Naive thymus-derived CD4-positive, alpha-beta T cell (primary cell): ENCODE measurements at places on chromosomes 3 and 15.

GRCh38 chr3:120622870-120623726 lies 27.0 kb downstream of the NDUFB4 start:
- DNase-seq: no peak

DNA sequence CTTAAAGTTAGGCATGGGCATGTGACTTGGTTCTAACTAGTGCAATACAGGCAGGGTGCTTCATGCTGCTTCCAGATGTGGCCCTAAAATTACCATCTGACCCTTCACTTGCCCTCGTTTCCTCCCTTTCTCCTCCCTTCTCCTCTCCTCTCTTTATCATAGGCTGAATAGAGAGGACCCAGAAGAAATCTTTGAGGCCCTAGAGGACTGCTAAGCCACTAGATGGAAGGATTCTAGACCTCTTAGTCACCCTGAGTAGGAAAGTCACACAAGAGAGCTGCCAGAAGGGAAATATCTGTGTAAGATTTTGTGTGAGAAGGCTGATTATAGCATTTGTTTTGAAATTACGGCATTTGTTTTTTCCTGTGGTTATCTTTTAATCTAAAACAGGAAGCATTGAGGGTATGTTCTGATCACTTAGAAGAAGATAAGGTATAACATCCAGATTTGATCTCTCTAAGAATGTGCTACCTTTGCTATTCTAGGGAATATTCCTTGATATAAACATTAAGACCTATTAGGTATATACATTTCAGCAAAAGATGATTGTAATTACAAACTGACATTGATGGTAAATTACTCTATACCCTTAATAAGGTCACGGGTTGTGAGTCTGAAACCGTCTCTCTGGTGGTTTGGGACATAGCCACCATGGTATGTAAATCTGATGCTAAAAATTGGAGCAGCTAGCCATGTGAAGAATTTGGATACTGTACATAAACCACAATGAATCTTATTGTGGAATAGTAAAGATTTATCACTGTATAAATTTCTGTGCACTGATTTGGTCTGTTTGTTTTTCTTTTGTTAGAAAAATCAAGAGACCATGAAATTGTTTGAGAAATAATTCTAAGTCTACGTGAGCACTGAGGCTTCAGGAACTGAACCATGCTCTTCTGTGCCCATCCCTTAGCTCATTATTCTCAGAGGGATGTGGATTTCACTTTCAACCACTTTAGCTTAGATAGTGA lies 84.1 kb downstream of the TP63 start:
- DNase-seq: no peak

GRCh38 chr3:58325525-58325992 lies 7.1 kb upstream of the PXK start:
- DNase-seq: no peak

DNA sequence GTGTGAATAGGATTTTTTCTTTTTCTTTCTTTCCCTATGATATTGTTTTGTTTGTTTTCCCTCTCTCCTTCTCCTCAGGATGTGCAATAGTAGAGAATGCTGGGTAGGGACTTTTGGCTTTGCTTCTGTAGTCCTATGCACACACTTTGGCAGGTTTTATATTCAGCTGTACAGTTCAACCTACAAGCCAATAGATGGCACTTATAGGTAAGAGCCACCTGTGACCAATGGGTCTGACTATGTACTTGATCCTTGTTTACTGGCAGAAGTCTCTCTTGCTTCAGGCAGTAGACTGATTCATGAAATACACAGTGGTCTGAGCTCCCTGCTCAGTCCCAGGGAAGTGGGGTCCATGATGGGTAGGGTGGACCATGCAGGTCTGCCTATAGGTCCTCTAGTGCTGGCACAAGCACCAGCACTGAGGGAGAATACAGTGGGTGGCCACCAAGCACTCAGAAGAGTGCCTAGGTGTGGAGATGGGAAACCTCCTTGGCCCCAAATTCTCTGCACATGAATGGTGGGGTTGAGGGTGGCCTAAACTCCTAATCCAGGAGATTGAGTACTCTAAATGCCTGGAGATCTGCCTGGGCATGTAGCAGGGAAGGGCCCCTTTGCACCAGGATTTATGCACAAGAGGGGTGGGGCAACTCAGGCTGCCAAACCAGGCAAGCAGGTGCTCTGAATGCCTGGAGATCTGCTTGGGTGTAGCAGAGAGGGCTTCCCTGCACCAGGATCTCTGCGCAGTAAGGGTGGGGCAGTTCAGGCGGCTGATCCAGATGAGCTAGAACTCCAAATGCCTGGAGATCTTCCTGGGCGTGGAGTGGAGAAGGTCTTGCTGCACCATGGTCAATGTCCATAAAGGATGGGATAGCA lies 176.1 kb downstream of the DOCK3 start:
- DNase-seq: no peak

- peak; percentile 36 for DNase-seq
These were observed 2.9 kb upstream of the C15orf39 start for GRCh38 chr15:75198560-75199356.

DNA sequence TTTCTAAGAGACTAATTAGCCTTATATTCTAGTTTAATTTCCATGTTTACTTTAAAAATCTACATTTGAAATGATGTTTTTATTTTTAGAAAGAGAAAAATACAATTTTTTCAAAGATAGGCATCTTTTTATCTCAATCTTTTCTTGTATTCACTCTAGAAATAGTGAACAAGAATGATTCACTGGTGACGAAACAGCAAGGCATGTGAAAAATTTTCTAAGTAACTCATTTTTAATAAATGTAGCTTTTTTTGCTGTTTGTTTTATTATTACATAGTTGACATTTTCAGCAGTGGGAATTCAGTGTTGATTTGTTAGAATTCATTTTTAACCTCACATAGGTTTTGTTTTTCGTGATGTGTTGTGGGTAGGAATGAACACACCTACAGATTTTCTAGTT lies 1226.4 kb downstream of the NSUN3 start:
- no peak for DNase-seq

DNA sequence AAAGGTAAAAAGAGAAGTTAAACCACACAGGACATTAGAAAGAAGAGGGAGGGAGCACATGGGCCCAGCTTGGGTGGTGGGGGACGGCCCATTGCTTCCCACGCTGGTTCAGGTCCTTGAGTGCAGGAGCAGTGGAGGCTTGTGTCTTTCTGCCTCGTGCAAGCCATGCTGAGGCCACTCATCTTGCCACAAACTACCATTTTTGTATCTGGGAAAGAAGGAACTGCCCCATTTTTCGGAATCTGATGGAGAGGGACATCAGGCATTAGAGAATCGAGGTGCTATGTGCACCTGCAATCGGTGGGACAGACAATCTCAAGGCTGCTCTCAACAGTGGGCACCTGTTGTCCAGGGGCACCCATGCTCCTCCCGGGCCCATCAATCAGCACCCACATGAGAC lies 234.5 kb downstream of the KLF13 start:
- no peak for DNase-seq

DNA sequence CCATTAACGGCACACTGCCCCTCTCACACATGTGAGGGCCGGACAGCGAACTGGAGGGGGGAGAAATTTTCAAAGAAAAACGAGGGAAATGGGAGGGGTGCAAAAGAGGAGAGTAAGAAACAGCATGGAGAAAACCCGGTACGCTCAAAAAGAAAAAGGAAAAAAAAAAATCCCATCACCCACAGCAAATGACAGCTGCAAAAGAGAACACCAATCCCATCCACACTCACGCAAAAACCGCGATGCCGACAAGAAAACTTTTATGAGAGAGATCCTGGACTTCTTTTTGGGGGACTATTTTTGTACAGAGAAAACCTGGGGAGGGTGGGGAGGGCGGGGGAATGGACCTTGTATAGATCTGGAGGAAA lies 1.5 kb downstream of the SOX2 start:
- no peak for DNase-seq
